ENCODE measurements at places on chromosomes 13 and 19.
A peak's percentile ranks its signal among the peaks of the same experiment; 100 is the strongest.

- no peak for DNase-seq
Observed at GRCh38 chr13:83333614-83334388, 548.5 kb downstream of the SLITRK1 start.

- no peak for DNase-seq
Observed at GRCh38 chr13:106220211-106220610, 315.3 kb downstream of the EFNB2 start.

- DNase-seq = no peak
Observed at GRCh38 chr13:85651440-85651839, 147.8 kb downstream of the SLITRK6 start.

DNA sequence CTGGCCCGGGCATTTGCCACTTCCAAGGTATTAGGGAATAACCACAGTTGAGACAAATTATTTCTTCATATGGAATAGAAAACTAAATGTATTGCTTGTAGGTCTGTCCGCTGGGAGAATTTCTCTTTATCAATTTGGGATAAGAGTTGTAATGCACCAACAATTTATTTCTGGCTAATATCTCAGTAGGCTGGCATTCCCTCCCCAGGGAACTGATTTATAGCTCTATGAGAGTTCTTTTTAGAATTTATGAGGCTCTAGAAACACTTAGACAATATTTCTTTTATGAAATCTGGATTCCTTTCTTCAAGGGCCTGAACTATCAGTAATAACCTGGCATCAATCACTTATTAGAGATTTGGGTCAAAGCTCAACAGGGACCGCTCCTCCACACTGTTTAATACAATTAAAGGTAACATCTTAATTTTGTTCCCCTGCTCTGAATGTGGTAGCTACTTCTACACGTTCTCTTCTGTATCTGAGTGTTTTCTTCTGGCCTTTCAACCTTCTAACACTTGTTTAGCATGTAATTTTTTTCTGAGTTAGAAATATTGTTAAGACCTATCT is 857.4 kb upstream of the PRR20A start:
- DNase-seq = no peak

DNA sequence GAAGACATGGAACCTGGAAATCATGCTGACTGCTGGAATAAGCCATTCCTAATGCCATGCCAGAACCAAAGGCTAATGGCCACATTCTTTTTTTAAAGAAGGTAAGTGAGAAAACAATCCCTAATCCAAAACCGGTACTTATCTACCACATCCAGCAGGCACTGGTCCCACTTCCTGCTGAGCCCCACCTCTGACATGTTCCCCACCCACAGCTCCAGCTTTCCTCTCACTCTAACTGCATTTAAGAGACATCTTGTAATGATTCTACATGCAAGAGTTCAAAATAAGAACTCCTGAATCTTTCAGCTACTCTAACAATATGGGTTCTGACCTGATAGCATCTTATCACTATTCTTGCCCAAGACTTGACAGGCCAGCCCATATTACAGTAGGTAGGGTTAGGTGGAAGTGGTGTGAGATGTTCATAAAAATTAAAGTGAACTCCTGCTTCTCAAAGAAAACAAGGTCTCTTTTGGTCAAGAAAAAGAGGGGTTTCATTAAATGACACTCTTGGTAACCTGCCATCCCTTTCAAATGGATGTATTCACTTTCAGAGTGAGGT is 41.9 kb downstream of the N4BP2L2 start:
- DNase-seq = no peak

DNA sequence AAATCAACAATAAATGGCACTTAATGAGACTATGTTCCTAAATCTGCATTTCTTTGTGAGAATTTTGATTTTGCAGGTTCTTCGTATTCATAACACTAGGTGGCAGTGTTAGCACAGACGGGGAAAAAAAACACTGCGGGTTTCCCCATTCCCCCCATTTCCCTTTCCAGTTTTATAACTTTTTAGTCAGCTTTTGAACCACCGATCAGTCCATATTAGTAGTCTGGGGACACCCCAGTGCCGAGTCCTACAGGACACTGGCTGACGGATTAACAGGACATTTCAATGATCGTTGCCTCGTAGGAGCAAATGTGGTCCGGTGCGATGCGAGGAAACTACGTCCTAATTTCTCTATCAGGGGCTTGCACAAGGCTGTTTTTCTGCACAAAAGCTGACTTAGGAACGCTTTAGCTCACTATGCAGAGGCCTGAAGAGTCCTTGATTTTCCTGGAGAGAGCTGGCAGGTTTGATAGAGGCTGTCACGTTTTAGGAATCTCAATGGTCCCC is 234.3 kb downstream of the LMO7 start:
- DNase-seq = no peak

DNA sequence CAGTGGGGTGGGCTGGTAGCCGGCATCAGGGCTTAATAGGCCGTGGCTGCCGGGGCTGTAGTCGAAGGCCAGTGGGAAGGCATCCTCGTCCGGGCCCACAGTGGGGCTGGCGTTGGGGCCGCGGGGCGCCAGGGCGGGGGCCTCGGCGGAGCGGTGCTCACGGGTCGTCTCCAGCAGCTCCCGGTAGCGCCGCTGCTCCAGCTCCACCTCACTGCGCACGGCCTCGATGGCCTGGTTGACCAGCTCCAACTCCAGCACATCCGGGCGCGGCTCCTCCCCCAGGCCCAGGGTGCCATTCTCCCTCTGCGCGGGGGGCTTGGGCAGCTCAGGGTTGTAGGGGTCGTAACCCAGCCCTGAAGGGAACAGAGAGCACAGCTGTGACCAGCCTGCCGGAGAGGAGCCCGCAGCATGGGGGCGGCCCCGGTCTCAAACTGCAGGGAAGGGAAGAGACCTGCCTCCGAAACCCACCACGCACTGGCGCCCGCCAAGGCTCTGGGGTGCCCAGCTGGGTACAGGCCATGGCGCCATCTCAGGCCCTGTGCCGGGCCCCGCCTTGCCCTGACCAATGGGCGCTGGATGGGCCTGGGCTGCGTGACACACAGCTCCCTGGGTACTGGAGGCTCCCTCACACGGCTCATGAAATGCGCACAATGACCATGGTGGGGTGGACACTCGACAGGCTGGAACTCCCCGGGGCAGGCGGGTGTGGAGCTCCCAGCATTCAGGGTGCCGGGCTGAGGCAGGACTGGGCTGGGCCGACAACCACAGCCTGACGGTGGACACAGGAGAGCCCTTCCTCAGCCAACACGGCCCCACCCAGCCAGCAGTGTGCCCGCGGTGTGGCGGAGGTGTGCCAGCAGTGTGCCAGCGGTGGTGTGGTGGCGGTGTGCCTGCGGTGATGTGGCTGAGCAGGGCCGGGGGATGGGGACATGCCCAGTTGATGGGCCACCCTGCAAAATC is 16.5 kb upstream of the ATP8B3 start:
- DNase-seq = no peak

GRCh38 chr19:56156768-56157167 is 15.7 kb downstream of the ZNF444 start:
- no peak for DNase-seq

- DNase-seq = peak; percentile 31
Observed at GRCh38 chr13:80048802-80049201, 292.1 kb downstream of the SPRY2 start.

DNA sequence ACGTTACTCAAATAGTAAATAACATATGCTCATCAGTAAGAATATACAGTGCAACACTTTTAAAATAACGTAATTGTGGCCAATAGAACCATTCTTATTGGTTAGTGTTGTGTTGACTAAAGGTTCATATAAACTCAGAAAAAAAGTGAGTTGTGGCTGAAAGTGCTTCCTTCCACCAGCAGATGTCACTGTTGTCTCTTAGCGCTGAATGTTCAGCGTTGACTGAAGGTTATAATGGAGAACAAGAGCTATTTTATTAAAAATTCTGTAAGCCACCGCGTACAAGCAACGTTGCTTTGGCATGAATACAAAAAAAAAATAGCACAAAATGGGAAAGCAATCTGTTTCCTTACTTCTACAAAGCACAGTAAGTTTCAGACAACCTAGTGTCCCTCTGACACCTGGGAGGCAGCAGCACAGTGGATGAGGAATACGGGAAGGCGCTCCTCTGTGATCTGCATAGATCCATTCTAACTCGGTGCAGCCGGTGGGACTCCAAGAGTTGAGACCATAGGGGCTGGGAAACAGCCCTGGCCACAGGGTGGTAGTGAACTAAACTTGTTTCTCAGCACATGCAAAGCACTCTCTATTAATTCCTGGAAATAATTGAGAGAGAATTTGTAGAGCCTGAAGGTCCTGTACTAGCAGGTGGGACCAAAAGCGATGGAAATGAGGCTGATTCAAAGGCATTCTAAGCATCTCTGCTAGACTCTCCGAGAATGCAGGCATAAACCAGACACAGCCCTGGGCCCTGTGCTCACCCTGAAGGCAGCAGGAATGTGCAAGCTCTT is 23.9 kb upstream of the OXGR1 start:
- DNase-seq = peak; percentile 5

DNA sequence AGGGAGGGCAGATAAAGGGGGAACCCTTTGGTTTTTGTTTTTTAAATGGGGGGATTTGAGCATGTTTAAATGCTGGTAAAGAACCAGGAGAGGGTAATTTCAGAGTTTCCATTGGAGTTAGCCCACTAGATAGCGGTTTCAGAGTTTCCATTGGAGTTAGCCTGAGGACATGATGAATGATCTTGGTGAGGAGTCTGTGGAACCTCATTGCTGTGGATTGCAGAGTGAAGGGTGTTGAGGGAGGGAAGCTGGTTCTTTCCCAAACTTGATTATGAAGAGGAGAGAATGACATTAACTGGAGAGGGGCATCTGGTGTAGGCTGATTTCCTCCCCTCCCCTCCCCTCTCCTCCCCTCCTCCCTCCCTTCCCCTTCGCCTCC is 5.0 kb downstream of the WASF3 start:
- no peak for DNase-seq

DNA sequence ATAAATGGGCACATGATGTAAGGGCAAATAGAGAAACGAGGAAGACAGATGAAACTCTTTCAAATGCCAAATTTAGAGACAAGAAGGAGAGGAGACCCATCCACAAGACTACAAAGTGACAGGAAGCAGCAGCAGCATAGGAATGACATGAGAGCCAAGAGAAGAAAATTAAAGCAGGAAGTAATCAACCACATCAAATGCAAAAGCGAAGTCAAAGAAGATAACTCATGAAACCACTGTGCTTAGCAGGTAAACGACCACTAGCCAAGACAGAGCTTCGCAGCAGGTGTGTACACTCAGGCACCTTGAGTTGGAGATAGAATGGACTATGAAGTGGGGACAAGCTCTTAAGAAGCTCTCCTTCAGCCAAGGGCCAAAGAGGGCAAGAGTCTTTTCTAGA is 64.1 kb downstream of the KLF12 start:
- DNase-seq = no peak

- DNase-seq = no peak
Observed at GRCh38 chr19:14315433-14315832, 65.8 kb upstream of the ADGRE5 start.

GRCh38 chr13:68727165-68727564 is 1380.5 kb upstream of the ATXN8OS start:
- DNase-seq = no peak

DNA sequence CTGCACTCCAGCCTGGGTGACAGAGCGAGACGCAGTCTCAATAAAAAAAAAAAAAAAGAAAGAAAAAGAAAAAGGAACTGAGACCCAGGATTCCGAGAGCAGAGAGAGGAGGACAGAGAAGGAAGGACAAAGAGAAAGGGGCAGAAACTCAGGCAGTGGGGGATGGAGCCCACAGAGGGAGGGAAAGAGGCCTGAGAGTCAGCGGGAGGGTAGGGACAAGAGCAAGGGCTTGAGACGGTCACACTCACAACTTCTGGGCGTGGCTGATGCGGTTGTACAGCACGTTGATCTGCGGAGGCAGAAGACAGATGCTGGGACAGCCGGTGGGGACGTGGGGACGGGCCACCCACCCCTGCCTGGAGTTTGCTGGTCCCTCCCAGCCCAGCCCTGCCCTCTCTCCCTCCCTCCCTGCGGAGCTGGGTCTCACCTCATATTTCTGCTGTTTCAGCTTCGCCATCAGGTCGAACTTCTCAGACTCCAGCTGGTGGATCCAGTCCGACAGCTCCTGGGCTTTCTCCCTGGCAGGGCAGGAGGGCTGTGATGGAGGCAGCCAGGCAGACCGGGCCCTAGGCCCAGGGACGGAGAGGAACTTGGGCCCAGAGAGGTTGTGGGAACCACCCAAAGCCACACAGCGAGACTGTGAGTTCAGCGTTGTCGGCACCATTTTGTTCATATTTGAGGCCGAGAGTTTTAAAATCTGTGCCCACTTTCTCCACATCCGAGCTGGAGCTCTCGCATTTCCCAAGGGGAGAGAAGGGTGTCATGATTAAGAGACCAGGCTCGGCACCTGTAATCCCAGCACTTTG is 15.2 kb downstream of the TNNT1 start:
- no peak for DNase-seq

GRCh38 chr19:44643605-44644401 is at the start of gene PVR:
PVR (plus strand) TSS chr19:44643910; CDS start chr19:44644097, 187 bp downstream.
- no peak for DNase-seq

GRCh38 chr19:10086591-10087192 is 575 bp downstream of the SHFL start:
- peak; percentile 34 for DNase-seq

GRCh38 chr19:16327911-16328823 is 3.5 kb downstream of the KLF2 start:
- peak; percentile 34 for DNase-seq

GRCh38 chr13:62337109-62337880 is 921.6 kb upstream of the PCDH20 start:
- DNase-seq = no peak

GRCh38 chr13:97082461-97083207 is 88.4 kb upstream of the OXGR1 start:
- no peak for DNase-seq

DNA sequence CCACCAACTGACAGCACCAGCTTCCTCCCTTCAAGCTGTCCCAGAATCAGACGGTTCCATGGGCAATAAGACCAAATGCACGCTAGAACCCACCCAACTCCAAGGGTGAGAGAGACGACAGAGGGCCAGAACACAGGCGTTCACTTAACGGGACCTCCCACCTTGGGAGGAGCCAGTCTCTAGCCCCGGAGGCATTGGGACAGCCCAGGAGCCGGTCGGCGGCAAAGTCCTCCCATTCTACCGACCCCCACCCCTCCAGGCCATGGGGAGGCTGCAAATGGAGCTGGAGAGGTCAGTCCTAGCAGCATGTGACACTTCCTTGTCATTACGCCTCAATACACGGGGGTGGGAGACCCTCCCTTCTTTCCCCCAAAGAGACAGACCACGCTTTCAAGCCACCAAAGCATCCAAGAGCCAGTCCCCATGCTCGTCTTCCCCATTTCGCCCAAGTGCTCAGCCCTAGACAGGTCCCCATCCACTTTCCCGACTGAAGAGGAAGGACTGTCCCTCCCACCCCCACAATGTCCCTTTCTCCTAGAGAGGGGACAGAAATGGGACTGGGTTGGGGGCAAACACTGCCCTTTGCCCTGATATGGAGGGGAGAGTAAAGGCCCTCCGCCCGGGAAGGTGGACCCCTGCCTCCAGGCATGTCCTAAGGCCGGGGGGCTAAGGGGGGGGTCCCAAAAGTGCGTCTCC is 964 bp downstream of the KHSRP start:
- DNase-seq = peak; percentile 28
